ENCODE measurements at places on chromosomes 3 and 15. TPM values are rescaled to one million over a fixed set of nuclear protein-coding genes. Genes with fewer than 3 reads are reported as not detected.

DNA sequence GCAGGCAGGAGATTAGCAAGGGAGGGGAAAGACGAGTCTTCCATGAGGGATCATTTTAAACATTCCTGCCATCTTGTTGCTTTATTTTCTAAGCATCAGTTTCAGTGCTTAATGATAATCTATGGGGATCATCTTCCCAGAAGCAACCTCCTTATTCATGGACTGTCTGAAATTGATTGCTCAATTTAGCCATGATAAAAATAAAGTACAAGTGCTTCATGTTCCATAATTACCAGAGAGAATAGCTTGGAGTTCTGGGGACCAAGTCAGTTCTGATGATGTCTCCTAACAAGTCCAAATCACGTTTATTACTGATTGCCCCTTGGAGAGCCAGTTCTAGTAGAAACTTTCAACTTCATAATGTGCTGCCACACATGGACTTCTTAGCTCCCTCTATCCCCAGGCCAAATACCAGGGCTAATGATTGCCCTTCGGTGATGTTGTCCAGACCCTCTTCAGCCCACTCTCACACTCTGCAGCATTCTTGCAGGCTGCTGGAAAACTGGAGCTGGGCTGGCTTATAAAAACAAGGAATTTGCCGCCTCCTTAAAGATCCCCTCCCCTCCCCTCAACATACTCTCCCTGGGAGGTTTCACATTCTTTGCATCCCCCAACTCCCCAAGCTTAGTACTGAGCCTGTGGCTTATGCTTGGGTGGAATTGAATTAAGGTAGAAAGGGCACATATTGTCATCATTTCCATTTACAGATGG is 222.1 kb upstream of the ADAMTS9 start:
- no peak for DNase-seq

Gene ABI3BP
- total RNA-seq, result 185 TPM

- DNase-seq, result no peak
These were observed 18.4 kb downstream of the CCK start for GRCh38 chr3:42247576-42248027.

Gene AGTR1
- total RNA-seq, result 3.8 TPM
